Stimulated activated CD4-positive, alpha-beta T cell treated with anti-CD3 and anti-CD28 coated beads, Interleukin-4, amount 100 ng/mL, for 24 hours (primary cell): ENCODE measurements at places on chromosomes 3 and 15.

DNA sequence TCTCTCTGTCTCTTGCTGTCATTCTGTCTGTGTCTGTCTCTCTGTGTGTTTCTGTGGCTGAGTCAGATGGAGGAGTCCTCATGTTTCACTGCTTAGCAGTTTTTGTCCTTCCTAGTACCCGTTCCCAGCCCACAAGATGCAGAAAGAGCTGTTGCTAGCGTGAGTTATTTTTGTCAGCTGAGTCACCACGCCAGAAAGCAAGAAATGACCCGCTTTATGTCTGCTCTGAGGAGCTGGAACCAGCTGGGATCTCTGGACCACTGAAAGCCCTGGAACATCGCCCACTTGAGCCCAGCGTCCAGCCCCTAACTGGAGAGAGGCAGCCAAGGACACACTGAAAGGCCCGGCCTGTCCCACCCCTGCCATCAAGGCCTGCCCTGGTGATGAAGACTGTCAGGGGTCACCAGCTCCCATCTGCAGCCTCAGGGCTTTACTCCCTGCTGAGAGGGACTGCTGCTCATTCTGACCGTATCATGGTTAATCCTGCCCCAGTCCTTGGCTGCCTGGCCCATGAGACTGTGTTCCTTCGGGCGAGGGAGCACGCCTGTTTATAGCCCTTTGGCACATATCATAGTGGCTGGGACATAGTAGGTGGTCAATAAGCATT lies 101.7 kb upstream of the TPM1 start:
- peak; percentile 14 for DNase-seq

DNA sequence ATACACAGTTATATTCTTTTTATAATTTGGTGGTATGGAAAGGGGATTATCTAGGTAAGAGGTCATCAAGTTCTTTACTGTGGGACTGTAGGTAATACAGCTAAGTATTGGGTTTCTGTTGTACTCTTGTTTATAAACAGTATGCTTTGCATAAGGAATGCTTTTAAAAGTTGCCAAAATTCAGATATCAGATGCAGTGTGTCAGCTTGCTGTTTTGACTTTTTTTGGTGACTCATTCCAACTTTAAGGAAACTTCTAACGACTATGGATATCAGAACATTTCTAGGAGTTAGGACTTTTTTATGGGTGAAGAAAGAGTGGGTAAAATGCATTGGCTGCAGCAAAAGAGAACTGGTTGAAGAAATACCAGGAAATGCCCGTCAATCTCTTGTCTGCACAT lies 2.8 kb downstream of the SCAANT1 start:
- no peak for DNase-seq

GRCh38 chr3:52533623-52534280 lies at the start of gene NT5DC2:
Gene NT5DC2, minus strand, starts transcription at chr3:52533857. Its CDS starts 120 bp downstream, at chr3:52533737.
- peak; percentile 59 for DNase-seq

DNA sequence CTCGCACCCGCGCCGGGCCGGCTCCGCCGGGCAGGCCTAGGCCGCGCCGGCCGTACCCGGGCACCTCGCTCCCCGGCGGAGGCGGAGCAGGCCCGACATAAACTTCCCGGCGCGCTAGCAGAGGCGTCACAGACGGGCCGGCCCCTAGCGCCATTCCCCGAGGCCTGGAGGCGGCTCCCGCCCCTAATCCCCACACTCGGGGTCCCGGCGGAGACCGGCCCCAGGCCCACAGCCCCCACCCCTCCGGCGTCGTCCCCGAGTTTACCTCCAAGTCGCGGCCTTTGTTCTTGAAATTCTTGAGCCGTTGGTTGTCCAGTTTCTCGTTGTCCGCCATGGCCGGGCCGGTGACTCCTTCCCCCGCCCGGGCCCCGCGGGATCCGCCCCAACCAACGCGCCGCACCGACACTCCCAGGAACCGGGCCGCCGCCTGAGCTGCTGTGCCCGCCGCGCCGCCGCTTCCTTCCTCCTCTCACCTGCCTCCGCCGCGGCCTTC lies 376 bp downstream of the KPNA4 start:
- DNase-seq, result peak; percentile 63

- DNase-seq, result no peak
These were observed 17.9 kb downstream of the ACSBG1 start for GRCh38 chr15:78216276-78217104.

GRCh38 chr3:140470211-140470610 lies 207.7 kb upstream of the TRIM42 start:
- no peak for DNase-seq

GRCh38 chr15:90690585-90690984 lies 26.6 kb upstream of the BLM start:
- DNase-seq, result no peak

DNA sequence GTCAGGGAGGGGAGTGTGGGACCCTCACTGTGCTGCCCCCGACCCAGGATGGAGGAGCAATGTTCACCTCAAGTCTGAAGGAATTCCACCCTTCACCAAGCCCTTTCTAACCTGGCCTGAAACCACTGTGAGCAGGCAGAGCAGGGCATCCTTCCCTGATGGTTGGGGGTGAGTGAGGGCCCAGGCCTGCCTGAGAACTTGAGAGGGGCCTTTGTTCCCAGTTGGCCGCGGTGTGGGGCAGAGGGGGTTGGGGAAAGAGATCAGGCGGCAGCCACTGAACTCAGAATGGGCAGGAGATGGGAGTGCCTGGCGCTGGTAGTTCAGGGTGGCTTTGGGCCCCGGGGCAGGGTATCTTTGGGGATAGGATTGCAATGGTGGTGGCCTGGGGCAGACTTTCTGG lies 103.5 kb upstream of the RPL32 start:
- no peak for DNase-seq

DNA sequence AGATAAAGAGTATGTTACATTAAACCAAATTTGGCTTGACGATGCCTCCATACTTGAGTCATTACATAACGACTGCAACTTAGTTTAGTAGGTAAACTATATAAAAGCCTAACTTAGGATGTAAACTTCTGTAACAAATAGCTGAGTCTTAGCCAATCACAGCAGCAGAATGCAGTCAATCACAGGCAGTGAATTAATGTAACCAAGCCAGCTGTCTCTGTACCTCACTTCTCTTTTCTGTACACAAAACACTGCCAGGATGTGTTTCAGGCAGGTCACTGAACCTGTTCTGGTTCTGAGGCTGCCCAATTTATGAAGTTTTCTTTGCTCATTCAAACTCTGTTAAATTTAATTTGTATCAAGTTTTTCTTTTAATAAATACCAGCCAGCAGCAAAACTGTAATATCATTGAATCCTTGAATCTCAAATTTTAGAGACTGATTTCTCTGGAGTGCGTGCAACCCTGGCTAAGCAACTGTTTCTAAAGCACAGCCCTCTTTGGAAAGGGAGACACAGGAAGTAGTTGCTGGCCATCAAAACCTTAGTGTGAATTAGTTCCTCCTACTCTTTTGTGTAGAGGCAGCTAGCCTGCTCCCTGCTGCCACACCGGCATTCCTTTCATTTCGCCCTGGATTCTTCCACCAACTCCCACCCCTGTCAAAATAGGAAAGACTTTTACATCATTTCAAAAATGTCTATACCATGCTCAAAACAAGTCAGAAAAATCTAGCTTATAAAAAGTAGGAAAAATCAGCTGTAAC lies 15.2 kb downstream of the RFTN1 start:
- no peak for DNase-seq

- no peak for DNase-seq
These were observed 29.5 kb downstream of the GLB1 start for GRCh38 chr3:33067484-33067883.

DNA sequence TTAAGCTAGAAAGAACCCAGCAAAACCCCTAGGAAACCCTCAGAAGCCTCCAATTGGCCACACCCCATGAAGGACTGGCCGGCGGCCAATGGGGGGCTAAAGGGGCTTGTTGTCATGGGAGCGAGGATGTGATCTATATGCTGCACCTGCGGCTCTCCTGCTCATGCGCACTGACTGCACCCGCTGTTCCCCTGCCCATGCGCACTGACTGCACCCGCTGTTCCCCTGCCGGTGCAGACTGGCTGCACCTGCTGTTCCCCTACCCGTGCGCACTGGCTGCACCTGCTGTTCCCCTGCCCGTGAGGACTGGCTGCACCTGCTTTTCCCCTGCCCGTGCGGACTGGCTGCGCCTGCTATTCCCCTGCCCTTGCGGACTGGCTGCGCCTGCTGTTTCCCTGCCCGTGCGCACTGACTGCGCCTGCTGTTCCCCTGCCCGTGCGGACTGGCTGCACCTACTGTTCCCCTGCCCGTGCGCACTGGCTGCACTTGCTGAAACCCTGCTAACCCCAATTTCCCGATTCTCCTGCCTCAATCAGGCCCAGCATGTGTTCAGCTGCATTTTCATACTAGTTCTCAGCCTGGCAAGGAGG lies 16.8 kb upstream of the MCCC1 start:
- peak; percentile 62 for DNase-seq

DNA sequence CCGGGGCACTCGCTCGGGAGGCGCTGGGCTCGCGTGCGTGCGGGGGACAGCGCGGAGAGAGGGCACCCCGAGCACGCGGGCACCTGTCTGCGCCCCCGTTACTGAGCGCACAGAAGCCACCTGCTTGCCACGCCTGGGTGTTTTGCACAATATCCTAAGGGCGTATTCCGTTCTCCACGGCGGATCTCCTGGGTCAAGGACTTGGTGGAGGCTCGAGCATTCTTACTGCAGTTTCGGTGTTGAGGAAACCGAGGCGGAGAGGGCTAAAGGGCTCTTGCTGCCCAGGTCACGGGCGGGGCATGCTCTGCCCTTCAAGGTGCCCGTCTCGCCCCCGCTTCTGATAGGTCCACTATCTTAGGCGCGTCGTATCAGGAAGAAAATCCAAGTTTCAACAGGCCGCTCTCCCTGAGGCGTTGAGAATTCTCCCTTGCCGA lies 526 bp downstream of the GPD1L start:
- DNase-seq, result no peak

DNA sequence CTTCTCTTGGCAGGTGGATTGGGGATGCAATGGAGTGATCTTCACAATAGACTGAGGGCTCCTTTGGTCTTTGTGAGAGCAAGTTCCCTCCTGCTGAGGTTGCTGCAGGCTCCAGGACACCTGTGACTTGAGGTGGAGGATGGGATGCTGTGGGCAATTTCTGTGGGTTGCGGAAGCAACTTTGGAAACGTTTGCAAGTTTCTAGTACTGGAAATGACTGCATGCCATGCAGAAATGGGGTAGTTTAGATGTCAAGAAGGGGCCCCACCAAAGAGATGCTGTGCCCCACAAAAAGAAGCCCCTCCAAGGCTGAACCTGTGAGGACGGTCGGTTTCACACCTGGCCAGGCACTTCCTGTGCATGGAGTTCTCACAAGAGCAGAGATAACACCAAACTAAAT lies 80.4 kb upstream of the XCR1 start:
- DNase-seq, result no peak

DNA sequence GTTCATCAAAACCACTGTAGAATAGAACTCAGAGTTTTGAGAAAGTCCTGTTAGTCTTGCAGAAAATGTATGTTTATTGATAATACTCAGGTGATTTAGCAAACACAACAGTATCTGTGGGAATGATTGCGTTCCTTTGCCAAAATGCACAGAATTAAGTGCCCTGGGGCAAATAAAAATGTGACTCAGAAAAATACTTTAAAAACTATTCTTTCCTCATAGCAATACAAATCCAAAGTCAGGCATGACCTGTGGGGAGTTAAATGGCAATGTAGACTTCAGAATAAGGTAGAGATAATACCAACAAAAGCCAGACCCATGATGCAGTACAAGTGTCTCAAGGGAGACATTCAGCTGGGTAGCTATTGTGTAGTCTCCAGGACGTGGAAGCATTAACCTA lies 72.3 kb upstream of the SNTN start:
- no peak for DNase-seq

- DNase-seq, result no peak
These were observed 121.9 kb downstream of the ABI3BP start for GRCh38 chr3:100871306-100871705.
